ENCODE measurements at places on chromosomes 5 and 9.

GRCh38 chr5:3656803-3657202, 61.2 kb downstream of the IRX1 start:
- no peak for DNase-seq

DNA sequence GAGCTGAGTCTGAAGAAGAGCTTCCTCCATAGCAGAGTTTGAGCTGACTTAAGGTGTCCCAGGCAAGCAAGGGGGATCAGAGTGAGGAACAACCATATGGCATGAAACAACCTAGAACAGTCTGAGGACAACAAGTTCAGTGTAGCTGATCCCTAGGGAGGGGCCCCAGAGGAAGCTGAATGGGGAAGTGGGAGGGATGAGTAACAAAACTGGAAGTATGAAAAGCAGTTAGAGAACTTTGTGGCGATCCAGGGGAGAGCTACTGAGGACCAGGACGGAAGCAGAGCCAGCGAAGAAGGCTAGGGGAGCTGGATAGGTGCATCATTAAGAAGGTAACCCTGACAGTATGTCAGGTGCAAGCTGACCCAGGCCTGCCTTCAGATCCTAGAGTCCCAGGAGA, 580.8 kb downstream of the BNC2 start:
- DNase-seq = no peak

GRCh38 chr9:128689820-128690683, 1.0 kb downstream of the SET start:
- DNase-seq = no peak

DNA sequence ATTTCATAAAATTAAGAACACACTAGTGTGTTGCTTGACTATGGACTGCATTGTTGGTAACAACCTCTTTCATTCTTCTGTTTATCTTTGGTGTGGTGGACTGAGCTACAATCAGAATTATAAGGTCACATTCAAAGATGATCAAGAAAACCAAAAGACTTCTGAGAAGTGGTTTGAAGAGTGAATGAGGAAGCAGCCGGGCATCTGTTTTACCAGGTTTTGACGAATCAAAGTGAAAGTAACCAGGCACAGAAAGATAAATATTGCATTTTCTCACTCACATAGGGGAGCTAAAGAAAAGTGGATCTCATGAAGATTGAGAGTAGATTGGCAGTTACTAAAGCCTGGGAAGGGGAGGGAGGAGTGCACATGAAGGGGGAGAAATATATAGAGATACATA, 589.1 kb downstream of the ZNF608 start:
- DNase-seq = no peak

GRCh38 chr5:120818128-120818527, 354.0 kb downstream of the PRR16 start:
- DNase-seq = no peak

GRCh38 chr5:72834924-72835323, 18.5 kb downstream of the TNPO1 start:
- DNase-seq = no peak

DNA sequence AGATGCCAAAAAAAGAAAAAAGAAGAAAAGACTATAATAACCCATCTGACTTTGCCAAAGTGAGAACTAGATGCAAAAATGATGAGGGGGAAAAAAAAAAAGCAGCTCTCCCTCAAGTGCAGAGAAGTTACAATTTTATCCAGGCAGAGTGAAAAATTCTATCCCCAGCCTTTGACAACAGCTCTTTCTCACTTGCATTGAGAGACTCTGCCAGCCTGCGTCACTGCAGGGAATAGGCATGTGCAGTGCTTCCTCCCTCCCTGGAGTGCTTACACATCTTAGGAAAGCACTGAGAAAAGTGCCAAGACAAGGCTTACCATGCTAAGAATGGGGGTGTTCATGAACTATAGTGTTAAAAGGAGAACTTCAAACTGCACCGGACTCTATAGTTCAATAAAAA, 418.6 kb upstream of the TYRP1 start:
- no peak for DNase-seq

- DNase-seq = no peak
Measured at GRCh38 chr9:134983074-134983473, 65.4 kb upstream of the FCN1 start.

DNA sequence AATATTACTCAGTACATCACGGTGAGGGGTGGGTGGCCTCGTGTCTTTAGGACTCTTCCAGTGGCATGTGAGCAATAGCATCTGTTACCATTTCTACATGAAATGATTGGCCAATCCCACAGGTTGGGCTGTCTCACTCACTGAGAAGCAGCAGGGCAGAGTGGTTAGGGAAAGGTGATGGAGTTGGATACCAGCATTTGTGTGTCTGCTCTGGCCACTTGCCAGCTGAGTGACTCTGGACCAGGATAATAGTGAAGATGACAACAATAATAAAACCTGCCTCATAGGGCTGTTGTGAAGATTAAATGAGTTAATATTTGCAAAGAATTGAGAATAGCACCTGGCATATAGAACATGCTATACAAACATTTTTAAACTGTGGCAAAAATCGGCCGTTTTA, 42.0 kb downstream of the IQGAP2 start:
- no peak for DNase-seq

DNA sequence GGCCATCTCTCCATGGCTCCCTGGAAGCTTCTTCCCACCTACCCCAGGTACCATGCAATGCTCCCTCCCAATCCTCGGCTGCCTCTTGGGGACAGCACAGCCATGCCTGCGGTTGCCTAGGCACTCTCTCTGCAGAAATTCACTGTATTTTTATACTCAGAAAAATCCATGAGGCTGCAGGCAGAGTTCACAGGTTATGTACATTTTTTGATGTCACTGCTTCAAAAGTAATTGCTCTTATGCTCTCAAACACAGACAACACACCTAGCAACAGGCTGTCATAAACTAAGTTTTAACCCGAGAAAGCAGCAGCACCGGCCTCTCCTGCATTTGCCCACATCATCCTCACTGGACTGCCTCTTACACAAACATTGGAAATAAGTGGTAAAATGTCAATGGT, 102.4 kb downstream of the AK8 start:
- no peak for DNase-seq

- no peak for DNase-seq
Measured at GRCh38 chr5:37631939-37632338, 207.9 kb downstream of the GDNF start.

DNA sequence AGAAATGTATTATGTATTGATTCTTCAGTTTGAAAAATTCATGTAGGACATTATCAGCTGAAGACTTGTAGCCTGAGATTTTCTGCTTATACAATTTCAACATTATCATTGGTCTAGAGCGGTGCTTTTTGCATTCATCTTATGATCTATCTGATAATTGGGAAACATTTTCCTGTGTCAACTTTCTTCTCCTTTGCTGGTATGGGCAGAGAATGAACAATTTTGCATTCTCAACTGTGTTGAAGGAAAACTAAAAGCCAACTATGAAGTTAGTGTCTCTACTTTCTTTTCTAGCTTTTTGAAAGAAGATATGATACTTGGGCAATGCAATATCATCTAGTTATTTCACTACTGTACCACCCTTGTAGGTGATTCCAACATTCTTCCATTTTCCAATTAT, 10.3 kb downstream of the ZFR start:
- no peak for DNase-seq

DNA sequence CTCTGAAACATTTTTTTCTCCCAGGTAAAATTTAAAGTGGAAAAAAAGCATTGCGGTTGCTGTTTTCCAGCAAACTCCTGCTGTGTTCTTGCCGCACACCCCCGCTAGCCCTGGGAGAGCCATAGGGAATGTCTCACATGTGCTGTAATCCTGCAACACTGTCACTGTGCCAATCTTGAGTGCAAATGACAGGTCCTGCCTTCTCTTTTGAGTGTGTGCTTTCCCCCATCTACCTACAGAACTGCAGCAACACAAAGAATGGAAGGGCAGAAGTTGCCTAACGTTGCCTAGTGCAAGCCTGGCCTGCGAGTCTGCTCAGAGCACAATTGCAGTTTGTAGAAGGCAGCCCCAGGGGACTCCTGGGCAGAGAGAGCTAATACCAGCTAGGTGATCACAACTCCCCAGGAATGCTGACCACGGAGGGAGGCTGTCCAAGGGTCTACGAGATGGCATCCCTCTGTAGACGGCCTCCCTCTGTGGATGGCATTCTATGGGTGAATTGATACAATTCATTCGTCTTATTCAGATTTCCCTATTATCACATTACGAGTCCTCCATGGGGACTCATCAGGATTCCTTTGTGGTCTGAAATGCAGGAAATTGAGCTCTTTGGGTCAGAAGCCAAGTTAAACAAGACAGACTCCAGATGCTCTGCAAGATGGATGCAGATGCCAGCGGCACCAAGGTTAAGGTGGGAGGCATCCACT, 172.6 kb upstream of the S1PR3 start:
- DNase-seq = no peak

GRCh38 chr5:111928511-111928910, 171.5 kb upstream of the NREP start:
- DNase-seq = no peak

GRCh38 chr9:13090628-13091027, 188.9 kb downstream of the MPDZ start:
- DNase-seq = no peak

- DNase-seq = no peak
Measured at GRCh38 chr5:58457050-58457449, 2.8 kb downstream of the PLK2 start.

DNA sequence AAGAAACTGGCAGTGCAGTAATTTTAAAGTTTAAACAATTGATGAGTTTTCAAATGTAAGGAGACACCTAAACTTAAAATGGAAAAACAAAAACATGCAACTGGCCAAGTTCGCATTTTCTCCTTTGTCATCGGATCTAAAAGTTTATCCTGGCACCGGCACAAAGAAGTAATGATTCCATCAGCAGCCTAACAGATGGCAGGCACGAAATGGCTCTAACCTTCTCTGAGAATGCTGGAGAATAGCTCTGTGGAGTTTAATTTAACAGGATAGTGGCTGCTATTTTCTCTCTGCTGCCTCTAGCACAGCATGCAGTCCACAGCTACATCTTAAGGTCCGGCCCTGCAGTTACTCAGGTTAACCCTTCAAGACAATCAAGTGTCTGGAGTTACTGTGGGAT, 82.2 kb downstream of the PRELID2 start:
- no peak for DNase-seq

- no peak for DNase-seq
Measured at GRCh38 chr9:2377117-2377516, 244.5 kb upstream of the VLDLR start.

DNA sequence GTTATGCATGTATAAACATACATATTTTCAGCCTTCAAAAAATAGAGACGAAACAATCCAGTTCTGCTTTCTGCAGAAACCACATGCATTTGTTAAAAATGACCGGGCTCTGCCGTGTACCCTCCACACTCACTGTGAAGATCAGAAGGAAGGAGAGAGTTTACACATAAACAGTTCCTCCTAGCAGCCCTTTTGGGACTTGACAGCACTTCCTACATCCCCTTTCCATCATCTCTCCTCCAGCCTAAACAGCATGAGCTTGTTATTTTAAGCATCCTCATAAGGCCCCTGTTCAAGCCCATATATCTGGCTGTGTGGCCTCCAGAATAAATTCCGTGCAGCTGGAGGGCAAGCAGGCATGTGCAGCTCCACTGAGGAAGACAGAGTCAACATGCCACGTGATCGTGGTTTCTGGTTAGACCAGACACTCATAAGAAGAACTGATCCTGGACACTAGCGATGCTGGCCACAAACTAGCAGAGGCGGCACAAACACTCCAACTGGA, 42.2 kb downstream of the NIPAL4 start:
- DNase-seq = no peak

- DNase-seq = no peak
Measured at GRCh38 chr5:67381236-67381880, 184.8 kb upstream of the CD180 start.

DNA sequence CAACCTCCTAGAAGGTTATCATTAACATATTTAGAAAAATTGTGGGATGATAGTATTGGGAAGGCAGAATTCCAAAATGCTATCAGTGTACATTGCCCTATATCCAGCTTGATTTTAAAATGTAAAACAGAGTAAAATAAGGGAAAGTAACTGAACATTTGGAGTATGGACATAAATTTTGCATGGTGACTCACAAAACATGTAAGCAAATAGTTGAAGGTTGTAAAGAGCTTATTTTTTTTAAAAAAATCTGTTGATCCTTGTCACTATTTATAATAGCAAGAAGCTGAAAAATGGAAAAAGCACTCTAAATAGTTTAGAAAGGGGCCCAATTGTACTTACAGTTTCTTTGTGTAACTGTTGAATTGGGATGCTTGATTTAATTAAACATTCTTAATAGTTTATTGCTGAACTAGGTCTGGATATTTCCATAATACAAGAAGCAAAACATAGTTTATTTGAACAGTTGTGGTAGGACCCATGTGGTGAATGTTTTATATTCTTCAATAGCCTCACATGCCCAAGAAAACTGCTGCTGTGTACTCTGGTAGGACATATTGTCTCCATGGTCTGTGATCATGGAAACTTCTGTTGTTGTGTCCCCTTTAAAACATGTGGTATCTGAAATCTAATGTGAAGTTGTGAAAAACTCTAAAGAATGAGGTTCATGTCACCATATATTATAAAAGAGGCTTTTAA, 82.4 kb downstream of the NNT start:
- DNase-seq = no peak

DNA sequence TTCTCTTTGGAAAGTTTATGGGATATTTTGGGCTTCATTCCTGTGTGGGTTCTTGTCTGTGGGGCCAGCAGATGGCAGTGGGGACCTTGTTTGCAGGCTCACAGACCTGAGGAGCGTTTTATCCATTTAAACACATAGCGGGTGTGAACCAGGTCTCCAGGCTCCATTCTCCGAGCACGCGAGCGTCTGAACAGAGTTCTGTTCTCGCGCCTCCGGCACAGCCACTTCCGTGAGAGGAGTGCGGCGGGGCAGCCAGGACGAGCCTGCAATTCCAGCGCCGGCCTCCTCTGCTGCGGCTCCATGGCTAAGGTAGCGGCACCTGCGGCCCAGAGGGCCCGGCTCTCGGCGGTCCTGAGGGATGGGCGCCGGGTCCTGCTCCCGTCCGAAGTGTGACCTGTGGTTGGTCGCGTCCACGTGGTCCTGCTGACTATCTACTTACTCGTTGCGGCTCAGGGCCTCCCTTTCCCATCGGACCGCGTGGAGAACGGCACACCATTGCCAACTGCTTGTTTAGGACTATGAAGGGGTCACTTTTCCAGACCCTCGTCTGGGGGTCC, 7.3 kb downstream of the NRARP start:
- DNase-seq = no peak

All from stimulated activated CD8-positive, alpha-beta memory T cell treated with anti-CD3 and anti-CD28 coated beads, Interleukin-7, amount 100 ng/mL, for 1 hour (primary cell).